ENCODE measurements at places on chromosomes 4 and X.

- DNase-seq, result no peak
Measured at GRCh38 chrX:71859637-71860036, 51.0 kb upstream of the NHSL2 start.

GRCh38 chrX:68650491-68650890 is 3.0 kb downstream of the STARD8 start:
- no peak for DNase-seq

GRCh38 chrX:108447303-108447702 is 7.7 kb downstream of the COL4A5 start:
- no peak for DNase-seq

- no peak for DNase-seq
Measured at GRCh38 chr4:25696409-25696808, 40.8 kb downstream of the SLC34A2 start.

- DNase-seq, result no peak
Measured at GRCh38 chrX:11437642-11438379, 144.6 kb downstream of the AMELX start.

DNA sequence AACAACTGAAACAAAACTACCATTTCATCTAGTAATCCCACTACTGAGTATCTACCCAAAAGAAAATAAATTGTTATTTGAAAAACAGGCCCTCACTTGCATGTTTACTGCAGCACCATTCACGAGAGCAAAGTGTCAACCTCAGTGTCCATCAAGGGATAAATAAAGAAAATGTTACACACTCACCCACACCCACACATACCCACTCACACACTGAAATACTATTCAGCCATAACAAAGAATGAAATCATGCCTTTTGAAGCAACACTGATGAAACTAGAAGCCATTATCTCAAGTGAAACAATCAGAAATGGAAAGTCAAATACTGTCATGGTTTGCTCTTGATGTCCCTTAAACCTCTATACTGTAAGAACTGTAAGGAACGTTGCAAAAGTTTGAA is 44.8 kb upstream of the CLNK start:
- no peak for DNase-seq

DNA sequence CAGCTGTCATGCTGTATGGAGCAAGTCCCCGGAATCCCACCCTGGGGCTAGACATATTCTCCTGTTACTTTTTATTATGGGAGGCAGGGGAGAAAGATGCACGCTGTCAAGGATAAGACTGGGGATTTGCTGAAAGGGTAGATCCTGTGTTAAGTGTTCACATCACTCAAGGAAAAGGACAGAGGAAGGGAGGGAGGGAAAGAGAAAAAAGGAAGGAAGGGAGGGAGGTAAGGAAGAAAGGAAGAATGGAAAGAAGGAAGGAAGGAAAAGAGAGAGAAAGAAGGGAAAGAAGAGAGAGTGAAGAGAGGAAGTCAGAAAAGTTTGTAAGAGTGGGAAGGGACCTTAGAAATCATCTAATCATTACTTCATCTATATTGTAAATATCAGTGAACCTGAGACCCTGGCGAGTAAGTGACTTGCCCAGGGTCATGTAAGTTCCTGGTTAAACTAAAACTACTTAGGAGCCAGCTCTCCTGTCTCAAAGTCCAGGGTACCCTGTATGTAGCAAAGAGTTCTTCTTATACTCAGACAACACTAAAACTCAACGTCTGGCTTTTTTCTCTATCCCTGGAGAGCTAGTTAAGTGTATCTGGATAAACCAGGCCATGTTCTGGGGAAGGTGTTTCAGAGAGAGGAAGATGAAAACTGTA is 47.2 kb upstream of the MSX1 start:
- DNase-seq, result no peak

DNA sequence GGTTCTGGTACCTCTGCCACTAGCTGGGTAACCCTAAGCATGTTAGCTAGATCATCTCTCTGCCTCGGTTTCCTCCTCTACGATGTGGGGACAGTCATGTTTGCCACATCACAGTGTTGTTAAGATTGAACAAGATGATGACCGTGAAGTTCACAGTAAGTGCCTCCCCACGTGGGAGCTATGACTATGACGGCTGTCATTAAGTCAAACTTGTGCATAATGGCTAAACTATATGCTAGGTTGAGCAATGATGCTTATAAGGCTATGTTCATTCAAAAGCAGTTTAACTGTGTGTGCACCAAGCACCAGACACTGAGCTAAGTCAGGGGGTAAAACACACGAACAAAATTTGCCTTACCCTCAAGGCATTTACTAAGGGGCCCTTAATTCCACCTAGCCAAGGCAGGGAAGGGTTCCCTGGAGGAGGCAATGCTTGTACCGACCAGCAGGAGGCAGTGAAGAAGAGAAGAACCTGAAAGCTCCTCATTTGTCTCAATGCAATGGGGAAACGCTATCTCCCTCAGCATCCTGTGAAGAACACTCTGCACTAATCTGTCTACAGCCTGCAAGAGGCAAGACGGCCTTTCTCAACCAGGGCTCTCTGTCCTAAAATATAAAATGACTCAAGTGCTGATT is 52.9 kb downstream of the MAP7D2 start:
- DNase-seq, result no peak

DNA sequence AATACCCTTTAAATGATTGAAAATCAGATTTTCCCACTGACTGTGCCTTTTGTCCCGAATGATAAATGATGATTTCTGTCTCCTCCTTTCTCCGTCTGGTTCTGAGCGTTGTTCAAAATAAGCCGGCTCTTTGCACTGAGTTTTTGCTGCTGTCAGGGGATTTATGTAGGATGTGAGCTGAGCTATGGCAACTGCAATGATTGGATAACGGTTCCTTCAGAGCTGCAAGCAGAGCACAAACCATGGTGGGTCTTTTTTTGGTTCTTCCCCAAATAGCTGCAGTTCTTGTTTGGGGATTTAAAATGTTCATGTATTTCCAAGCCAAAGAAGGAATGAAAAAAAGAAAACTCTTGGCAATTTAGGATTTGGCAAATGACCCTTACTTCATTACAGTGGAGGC is 124.5 kb upstream of the CASK start:
- DNase-seq, result no peak

GRCh38 chrX:112941209-112941837 is 100.7 kb upstream of the AMOT start:
- DNase-seq, result no peak

DNA sequence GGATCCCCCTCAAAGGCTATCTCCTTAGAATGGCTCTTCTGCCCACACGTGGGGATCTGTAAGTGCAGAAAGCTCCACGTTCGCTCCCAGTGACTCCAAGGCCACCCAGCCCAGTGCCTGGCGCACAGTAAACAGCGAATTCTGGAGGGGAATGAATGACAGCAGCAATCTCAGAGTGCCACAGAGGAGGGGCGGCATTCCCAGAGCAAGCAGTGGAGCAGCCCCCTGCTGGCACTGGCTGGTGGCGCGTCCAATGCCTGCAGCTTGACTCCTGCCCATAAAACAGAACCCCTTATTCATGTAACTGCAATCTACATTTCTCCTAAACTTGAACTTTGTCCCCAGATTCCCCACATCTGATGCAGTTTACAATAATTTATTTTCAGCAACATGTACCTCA is 6.9 kb upstream of the HELT start:
- peak; percentile 39 for DNase-seq

GRCh38 chrX:100995469-100995868 is 26.0 kb downstream of the ARL13A start:
- no peak for DNase-seq

DNA sequence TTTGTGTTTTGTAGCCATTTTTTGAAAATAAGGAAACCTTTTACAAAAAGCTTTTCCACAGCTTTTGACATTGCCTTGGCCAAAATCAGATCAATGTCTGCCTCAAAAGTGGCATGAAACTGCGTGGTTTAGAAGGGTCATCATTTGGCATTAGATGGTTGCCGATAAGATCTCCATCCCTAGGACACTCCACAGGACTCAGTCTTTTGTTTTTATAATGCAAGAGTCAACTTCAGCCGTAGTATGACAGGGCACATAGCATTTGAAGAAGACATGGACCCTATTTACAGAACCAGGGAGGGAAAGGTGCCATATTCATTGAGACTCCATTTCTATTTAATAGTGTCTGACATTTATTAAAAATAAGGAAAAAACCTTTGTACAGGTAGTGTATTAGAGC is 1.3 kb downstream of the RTL8A start:
- no peak for DNase-seq

DNA sequence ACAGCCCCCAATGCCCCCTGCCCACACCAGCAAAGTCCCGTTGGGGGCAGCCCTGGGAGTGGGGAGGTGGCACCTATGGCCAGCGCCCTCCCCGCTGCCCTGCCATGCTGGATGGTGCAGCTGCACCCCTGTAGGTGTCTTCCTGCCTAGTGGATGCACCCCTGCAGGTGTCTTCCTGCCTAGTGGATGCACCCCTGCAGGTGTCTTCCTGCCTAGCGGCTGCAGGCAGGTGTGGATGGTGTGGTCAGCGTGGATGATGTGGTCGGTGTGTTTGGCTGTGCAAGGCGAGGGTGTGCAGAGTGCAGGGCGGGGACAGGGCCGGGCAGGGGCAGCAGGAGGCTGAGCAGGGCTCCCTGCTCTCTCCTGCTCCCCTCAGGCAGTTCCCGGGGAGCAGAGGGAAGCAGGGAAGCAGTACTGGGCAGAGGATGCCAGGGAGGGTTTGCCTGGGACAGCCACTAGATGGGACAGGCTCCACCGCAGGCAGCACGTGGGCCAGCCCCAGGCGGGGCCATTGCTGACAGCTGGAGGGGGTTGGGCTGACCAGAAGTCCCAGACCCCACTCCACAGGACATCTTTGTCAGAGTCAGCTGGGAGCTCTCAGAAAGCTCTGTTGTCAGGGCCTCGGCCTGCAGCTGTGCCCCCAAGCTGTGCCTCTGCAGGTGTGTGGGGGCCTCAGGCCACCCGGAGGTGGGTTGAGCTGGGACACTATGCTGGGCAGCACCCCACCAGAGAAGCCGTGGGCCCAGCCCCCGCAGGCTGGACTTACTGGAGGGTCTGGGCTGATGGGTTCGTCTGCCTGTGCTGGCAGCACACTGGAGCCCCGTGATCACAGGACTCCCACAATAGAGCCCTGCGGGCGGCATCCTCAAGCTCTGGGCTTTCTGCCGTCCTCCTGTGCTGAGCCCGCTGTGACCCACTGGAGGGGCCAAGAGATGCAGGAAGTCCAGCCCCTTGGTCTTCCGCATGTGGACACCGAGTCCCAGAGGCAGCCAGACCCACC is 23.7 kb downstream of the DOK7 start:
- DNase-seq, result no peak

DNA sequence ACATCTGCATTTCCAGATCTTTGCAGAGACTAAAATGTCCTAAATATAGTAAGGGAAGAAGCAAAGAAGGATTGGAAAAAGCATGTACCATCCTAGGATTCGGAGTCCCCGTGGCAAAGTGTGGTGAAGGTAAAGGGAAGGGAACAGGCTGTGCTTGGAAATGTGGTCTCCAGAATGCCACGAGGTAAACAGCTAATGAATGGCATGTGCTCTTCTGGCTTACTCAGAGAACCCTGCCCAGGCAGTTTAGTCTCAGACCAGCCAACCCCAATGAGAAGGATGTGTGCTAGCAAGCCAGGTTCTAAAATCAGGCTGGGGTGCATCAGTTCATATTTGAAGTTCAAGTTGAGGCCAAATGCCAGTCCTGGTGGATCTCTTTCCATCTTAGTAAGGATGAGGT is 113.1 kb downstream of the RS1 start:
- DNase-seq, result no peak

DNA sequence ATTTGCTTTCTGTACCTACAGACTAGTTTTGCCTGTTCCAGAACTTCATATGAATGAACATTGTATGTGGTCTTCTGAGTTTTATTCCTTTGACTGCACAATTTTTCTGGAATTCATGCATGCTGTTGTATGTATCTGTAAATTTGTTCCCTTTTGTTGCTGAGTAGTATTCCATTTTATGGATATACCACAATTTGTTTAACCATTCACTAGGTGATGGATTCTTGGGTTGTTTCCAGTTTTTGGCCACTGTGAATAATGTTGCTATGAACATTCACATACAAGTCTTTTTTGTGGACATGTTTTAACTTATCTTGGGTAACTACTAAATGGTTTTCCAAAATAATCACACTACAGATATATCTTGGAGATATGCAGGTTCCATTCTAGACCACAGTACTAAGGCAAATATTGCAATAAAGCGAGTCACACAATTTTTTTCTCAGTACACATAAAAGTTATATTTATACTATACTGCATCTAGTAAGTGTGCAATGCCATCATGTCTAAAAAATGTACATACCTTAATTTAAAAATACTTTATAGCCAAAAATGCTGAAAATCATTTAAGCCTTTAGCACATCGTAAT is 58.7 kb downstream of the TSPAN5 start:
- DNase-seq, result no peak

DNA sequence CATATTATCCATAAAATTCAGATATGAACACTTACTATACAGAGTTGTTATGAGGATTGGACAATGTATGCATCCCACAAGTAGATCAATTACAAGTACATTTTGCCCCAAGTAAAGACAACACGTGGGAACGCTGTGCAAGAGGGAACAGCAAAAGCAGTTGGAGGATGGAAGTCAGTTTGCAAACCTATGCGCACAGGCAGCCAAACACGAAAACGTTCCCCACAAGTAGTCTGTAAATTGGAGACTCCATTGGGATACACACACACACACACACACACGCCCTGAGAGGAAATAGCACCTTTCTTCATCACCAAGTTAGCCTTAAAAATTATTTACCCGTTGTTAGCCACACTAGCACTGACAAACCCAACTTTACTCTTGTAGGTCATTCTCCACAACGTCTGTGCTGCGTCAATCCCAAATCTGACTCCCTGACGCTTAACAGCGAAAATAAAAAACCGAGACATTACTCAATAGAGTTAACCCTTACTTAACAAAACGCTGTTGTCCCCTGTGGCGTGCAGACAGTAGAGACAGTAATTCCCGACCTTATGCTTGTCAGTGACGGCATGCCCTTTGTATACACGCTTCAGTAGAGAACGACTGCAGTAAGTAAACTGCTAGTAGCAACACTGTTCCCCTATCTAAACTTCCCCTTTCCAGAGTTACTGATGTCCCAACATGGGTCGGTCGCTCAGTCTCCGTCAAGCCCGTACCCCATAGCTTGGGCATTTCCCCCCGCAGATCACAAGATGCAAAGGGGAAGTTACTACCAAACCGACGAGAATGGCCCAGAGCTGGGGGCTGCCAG is 730 bp downstream of the MANBA start:
- DNase-seq, result no peak

GRCh38 chr4:174835536-174835935 is 6.5 kb upstream of the GLRA3 start:
- no peak for DNase-seq

DNA sequence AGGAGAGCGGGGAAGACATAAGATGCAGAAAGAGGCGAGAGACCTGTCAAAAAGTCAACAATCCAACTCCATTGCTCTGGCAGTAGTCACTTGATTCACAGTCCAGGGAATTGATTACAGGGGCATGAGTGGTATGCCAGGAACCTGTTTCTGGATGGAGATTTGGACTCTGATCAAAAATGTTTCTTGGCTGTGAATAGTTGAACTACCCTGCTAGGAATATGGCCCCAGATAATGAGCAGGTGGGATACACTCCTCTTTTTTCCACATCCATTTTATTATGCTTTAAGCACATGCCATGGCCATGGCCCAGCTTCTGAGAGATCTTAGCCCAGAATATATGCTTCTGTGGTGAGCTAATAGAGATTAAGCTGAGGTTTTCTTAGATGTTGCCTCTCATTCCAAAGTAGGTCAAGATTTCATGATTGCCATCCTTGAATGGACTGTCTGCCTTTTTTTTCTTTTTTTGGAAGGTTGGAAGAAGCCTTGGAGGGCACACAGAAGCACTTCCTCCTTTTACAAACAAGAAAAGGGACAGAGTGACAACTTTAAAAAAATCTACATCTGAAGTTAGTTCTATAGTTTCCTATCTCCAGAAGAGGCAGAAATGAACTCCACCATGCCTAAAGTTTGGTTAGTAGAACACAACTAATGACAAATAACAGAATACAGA is 121.9 kb downstream of the KIT start:
- DNase-seq, result no peak

Measured in activated T-cell treated with anti-CD3 and anti-CD28 coated beads, Interleukin-2, amount 50 U/mL, for 1 hour (primary cell).